ENCODE measurements at places on chromosomes 3 and 15. TPM values are rescaled to one million over a fixed set of nuclear protein-coding genes. Genes with fewer than 3 reads are reported as not detected.

GRCh38 chr15:78800806-78801205 is 10.5 kb downstream of the ADAMTS7 start:
- no peaks in the 10 kb centered on the region for H3K27me3 ChIP-seq
- H3K27ac ChIP-seq = no peak overlapping the region
- H3K4me1 ChIP-seq = no peaks in the 10 kb centered on the region
- H3K4me3 ChIP-seq = no peak overlapping the region

DNA sequence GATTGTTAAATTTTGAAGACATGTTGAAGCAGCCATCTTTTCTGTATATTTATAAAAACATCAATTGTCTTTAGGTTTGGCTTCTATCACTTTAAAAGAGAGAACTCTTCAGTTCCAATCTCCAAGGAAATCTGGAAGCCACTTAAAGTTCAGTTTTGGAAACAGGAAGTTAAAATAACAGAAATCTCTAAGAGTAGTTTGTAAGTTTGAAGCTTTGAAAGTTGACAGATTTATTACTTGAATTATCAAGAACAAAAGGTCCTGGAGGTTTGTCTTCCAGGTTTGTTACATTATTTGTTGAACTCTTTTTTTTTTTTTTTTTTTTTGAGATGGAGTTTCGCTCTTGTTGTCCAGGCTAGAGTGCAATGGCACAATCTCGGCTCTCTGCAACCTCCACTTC is 30.0 kb downstream of the RNF111 start:
- no peaks in the 10 kb centered on the region for H3K4me1 ChIP-seq
- no peaks in the 10 kb centered on the region for H3K27me3 ChIP-seq
- H3K4me3 ChIP-seq = no peak overlapping the region
- no peak overlapping the region for H3K27ac ChIP-seq
- no peak for DNase-seq

GRCh38 chr3:141355242-141355641 is 13.1 kb upstream of the ZBTB38 start:
- no peaks in the 10 kb centered on the region for H3K27me3 ChIP-seq
- H3K36me3 ChIP-seq = no peaks in the 10 kb centered on the region
- no peaks in the 10 kb centered on the region for H3K4me1 ChIP-seq
- H3K4me3 ChIP-seq = no peak overlapping the region

DNA sequence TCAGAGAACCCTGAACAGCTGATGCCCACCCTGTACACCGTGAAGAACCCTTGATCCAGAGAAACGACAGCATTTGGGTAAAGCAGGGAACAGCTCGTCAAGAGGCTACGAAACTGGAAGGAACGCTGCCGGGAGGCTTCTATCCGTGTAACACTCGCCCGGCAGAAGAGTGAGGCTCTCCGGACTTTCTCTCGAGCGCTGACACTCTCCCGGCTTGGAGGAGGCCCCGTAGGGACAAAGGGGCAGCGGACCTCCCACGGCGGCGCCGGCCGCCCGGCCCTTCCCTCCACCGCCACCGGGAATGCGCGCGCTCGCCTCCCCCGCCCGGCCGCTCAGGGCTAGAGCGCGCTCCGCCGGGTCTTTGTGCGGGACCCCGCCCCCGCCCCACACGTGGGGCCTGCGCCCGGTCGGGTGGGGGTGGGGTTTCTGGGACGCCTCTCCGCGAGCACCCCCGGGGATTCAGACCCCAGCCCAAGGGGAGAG is 1.7 kb downstream of the HYAL2 start:
- peak overlapping the region; percentile 65 for H3K4me3 ChIP-seq
- peaks cover 89% of the 10 kb centered on the region for H3K4me1 ChIP-seq
- peak; percentile 83 for DNase-seq
- H3K27ac ChIP-seq = peak overlapping the region; percentile 94
- H3K27me3 ChIP-seq = no peaks in the 10 kb centered on the region

- H3K27me3 ChIP-seq = no peaks in the 10 kb centered on the region
- no peak overlapping the region for H3K27ac ChIP-seq
- peaks cover 50% of the 10 kb centered on the region for H3K4me1 ChIP-seq
- no peak overlapping the region for H3K4me3 ChIP-seq
Observed at GRCh38 chr15:98715401-98715800, 67.1 kb downstream of the IGF1R start.

The GOLGA6A gene
- total RNA-seq = not detected

The P2RY13 gene
- total RNA-seq = 3.3 TPM
